ENCODE measurements at places on chromosomes 2 and 18.
A peak's percentile ranks its signal among the peaks of the same experiment; 100 is the strongest.

GRCh38 chr2:11552260-11552638, 18.4 kb downstream of the GREB1 start:
- DNase-seq, result no peak

- peak; percentile 34 for DNase-seq
Measured at GRCh38 chr2:42859006-42859552, 66.7 kb upstream of the HAAO start.

DNA sequence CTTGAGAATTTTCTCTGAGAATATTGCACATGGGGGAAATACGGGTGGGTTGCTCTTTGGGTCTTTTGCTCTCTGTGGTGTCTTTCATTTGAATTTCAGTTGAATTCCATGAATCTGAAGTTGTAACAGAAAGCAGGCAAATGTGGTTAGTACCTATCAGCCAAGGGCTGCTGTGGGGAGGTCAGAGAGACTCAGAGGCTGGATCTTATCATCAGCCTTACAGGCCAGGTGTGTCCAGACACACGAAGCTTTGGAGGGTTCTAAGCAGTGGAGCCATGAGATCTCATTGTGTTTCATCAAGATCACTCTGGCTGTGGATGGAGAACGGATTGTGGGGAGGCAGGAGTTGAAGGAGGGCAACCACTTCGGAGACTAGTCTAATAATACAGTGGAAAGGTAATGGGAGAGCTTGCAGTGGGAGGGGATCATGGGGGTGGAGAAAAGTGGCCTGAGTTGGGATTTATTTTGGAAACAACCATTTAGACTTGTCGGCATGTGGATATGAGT, 68.1 kb downstream of the GNAL start:
- DNase-seq, result no peak

- DNase-seq, result no peak
Measured at GRCh38 chr2:177557794-177558193, 165.2 kb downstream of the AGPS start.

DNA sequence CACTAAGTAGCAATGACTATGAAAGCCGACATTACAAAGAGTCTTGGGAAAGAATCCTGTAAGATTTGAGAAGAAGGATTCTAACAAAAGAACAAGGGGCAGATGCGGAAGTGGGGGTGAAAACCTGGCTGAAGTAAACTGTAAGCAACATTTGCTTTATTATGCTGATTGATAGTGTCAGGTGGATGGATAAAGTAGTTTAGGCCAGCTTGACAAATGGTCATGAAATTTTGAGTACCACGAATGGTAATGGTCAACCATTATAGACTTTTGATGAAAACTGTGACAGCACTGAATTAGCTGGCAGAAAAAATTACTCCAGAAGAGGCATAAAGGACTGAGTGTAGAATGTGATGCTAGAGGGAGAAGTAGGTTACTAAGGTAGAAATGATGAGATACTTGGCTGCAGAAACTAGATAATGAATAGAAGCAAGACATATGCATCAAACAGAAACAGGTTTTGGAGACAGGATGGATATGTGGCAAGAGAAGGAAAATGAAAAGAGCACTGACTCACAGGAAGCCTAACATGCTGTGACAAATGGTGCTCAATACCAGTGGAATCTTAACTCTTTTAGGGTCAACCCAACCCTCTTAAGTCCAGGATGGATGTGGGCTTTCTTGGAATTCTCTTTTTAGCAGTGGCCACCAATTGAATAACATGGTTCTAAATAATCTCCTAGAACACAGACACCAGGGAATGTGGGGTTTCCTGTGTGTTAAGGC, 6.8 kb downstream of the THUMPD2 start:
- DNase-seq, result no peak

DNA sequence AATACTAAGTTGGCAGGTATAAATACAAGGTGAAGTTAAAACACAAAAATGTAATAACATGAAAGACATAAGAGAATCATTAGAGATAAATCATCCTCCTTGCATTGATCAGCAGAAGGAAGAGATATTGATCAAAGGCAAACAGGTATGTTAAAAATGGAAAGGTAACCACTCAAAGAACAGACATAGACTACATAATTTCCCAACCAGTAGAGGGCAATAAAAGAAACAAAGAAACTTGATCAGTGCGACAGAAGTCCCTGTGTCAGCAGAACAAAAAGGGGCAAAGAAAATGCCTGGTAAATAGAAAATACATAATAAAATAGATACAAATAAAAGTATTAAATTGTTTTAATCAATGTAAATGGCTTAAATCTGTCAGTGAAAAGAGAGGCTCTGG, 53.6 kb downstream of the FAM228A start:
- DNase-seq, result peak; percentile 26

DNA sequence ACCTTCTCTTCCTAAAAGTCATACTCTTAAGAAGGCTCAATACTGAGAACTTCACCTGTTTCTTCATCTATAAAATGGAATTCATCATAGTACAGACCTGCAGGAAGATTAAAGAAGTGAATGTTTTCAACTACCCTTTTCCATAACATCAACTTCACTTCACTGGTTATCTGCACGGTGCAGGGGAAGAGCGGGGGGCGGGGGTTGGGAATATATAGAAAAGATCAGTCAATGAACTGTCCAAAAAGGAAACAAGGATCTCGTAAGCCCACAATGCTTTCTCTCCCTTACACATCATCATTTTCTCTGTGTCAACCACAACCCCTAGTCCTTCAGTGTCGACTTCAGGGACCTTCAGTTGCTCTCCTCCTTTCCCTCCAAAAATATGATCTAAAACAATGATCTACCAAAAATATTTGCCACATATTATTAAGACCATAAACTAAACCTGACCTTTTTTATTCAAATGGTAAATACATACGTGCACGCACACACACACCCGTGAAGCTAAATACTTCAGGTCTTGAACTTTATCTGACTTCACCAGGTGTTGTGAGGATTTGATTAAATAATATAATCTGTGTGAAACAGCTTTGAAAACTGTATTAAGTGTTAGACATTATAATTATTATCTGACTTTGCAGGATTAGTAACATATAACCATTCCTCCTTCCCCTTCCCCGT, 4.9 kb downstream of the MBOAT2 start:
- no peak for DNase-seq

GRCh38 chr2:188319838-188320237, 28.2 kb downstream of the GULP1 start:
- no peak for DNase-seq

DNA sequence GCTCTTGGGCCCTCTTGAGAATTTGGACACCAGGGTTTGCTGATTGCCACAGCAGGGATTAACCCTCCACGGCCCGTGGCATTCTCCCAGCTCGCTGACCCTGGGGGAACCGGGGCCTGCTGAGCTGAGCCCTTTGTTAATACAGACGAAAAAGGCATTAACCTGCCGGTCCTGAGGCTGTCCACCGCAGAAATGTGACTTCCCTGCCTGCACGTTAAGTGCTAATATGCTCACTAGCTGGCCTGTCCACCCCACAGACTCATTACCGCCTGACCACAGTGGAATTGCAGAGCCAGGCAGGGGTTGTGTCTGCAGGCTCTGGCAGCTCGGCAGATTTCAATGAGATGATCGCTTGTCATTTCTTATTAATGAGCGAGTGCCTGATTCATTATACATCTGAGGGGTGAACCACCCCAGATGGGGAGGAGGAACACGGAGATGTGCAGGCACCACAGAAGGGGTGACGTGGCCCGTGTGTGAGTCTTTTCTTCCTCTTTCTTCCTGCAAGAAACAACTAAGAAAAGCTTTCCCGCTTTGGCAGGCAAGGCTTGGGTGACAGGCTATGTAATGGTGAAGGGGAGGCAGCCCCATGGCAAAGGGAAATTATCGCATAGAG, 126.0 kb downstream of the GLI2 start:
- no peak for DNase-seq

DNA sequence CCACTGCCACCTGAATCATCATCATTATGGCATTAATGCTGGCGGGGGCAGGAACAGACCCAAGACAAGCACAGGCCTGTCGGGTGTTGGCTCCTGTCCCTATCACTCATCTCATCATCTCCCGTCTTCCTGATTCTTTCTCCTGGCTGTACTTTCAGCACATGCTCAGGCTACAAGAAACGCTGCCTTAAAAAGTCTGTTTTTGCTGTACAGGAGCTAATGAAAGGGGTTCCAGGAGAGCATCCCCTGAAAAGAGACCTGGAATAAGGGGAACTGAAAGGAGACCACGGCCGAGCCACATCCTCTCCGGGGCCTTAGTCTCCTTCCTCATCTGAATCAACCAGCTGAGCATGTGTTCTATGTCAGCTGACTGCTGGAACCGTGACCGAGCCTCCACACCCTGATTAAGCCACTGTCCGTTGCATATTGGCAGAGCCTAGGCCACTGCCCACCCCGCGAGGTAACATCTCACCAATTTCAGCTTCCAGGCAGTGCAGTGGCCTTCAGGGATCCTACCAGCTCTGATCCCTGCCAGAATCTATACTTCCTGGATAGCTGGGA, 62.6 kb downstream of the DNMT3A start:
- no peak for DNase-seq

DNA sequence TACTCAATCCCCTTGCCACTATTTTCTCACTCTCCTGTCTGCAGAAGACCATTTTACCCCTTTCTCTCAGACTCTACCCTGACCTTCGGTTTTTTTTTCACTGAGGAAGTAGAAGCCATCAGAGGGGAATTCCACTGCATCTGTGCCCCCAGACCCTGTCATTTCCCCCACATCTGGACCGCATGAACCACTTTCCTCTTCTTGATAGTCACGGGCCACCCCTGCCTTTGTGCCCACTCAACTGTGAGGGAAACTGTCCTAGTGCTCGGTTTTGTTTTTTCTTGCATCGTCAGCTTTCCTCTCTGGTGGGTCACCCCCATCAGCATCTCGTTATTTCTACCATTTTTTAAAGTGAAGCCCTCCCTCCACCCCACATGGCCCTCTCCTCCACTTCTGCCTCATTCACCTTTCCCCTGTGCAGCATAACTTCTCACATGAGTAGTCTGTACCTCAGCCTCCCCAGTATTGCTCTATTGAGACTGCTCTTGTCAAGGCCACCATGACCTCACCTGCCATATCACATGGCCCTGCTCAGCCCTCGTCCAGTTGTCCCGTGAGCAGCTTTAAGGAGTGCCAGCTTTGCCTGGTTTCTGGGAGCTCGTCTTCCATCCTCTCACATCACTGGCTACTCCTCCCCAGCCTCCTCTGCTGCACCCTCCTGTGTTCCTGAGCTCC, 32.4 kb downstream of the TMEM87B start:
- no peak for DNase-seq

GRCh38 chr2:106192752-106193689, 1.1 kb downstream of the UXS1 start:
- no peak for DNase-seq

- DNase-seq, result no peak
Measured at GRCh38 chr2:158583923-158584322, 127.2 kb downstream of the PKP4 start.

DNA sequence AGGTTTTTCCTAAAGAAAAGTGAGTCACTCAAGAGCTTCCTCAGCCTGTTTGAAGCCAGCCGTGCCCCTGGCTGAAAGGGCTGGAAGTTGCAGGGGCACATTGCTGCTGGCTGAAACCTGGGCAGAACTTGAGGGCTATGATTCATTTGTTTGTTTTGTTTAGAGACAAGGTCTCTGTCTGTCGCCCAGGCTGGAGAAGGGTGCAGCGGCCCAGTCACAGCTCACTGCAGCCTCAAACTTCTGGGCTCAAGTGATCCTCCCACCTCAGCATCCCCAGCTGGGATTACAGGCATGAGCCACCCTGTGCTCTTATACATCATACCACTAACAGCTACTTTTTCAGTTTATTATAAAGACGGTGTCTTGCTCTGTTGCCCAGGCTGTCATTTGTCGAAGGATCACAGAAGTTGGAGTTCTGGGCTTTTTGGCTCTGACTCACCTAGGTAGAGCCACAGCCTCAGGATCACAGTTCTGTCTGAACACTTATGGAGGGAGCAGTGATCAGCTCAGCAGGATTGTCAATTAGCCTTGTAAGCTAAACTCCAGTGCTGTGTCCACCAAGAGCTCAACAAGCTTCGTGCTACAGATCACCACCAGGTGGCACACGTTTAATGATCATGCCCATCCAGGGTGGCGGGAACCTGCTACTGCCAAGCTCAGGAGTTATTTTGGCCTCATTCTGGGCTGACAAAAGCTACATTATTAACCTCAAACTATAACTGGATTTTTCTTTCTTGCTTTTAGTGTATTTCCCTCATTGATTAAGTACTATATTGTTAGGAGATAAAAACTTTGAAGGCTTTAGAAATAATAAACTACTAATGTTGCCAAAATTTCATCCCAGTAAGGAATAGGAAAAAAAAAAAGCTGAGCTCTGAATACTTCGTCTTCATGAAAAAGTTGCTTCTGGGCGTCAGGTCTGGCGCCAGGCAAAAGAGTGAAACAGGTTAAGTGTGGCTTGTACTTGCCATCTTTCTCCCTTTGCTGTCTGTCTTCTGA, 57.9 kb downstream of the ARHGEF33 start:
- peak; percentile 27 for DNase-seq

DNA sequence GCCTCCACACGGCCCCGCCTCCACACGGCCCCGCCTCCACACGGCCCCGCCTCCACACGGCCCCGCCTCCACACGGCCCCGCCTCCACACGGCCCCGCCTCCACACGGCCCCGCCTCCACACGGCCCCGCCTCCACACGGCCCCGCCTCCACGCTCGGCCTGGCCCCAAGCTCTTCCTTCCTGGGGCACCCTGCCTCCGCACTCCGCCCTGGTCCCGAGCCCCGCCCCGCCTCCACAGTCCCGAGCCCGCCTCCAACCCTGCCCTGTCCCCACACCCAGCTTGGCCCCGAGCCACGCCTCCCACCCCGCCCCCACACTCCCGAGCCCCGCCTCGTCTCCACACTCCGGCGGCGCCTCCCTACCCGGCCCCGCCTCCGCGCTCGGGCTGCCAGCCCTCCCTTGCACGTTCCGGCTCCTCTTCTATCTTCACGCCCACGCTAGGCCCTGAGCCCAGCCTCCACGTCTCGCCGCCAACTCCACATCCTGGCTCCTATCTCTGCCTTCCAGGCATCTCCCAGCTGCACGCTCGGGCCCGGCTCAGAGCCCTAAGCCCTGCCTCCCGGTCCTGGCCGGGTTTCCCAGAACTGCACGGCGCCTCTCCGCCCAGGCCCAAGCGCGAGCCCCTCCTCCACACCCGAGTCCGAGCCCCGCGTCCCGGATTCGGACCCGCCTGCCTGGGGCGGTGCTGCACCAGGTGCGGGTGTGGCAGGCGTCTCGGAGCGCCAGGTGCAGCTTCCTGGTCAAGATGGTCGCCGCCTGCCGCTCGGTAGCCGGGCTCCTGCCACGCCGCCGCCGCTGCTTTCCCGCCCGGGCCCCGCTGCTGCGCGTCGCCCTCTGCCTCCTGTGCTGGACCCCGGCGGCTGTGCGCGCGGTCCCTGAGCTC, at the start of gene TMEM87B:
Gene TMEM87B, plus strand, starts transcription at position 423 of the 883 bp plus-strand sequence. Its CDS starts 323 bp downstream, at position 746.
- DNase-seq, result peak; percentile 74

DNA sequence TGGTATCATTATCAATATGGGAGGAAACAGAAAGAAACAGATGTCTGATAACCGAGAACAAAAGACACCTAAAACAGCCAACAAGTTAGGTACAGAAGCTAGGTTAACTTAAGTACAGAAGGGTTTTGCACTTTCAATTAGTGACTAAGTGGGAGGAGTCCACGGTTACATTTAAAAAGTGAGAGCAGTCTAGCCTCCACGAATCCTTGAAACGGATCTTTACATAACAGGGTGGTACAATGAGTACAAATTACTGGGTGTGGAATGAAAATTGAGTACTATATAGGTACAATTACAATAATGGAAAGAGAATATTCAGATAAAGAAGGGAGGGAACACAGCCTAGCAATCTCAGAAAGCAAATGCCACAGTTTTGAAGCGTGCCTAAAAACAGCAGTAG, 76.6 kb downstream of the TLK1 start:
- no peak for DNase-seq

GRCh38 chr18:49072524-49072934, 121.8 kb upstream of the SMAD7 start:
- no peak for DNase-seq

GRCh38 chr2:48566592-48567310, 36.8 kb downstream of the STON1 start:
- no peak for DNase-seq

GRCh38 chr2:178523596-178524134, 43.4 kb downstream of the PLEKHA3 start:
- DNase-seq, result no peak
